ENCODE measurements at places on chromosomes 6 and 20.

GRCh38 chr6:31270788-31271640 lies 878 bp downstream of the HLA-C start:
- DNase-seq: peak; percentile 61

DNA sequence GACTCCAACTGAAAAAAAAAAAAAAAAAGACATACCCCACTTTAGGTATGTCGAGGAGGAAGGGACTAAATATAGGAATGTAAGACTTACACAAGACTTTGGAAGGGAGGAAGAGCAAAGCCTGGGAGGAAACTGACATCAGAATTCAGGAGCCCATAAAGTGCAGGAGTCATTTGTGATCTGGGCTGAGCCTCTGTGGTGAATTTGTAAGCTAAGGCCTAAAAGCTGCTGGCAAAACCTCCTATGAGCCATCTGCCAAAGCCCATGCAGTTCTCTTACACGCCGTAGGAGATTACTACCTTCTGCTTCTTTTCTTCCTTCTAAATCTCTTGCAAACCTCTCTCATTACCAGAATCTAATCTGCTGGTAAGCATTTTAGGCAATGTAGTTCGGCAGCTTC lies 52.0 kb upstream of the THEMIS start:
- no peak for DNase-seq

- no peak for DNase-seq
Measured at GRCh38 chr6:69790629-69791028, 6.2 kb downstream of the LMBRD1 start.

- DNase-seq: no peak
Measured at GRCh38 chr20:54284928-54285704, 77.2 kb downstream of the PFDN4 start.

- no peak for DNase-seq
Measured at GRCh38 chr20:48102931-48103660, 317.8 kb upstream of the SULF2 start.

DNA sequence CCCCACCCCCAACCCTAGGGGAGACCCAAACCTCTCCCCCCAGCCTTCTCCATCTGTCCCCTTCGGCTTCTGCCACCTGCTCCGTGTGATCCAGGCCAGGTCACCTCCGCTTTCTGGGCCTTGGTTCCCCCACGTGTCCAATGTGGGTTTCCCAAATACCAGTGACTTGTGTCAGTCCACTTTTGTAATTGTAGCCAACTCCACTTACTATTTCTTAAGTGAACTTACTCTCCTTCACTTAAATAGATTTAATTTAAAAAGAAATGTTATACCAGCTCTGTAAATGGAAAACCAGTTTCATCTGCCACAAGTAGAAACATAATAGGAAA lies 10.0 kb upstream of the FAM110A start:
- DNase-seq: no peak

GRCh38 chr6:149729824-149730223 lies 11.9 kb upstream of the LATS1 start:
- DNase-seq: no peak

GRCh38 chr20:18831830-18832499 lies 18.4 kb downstream of the SCP2D1 start:
- DNase-seq: no peak

DNA sequence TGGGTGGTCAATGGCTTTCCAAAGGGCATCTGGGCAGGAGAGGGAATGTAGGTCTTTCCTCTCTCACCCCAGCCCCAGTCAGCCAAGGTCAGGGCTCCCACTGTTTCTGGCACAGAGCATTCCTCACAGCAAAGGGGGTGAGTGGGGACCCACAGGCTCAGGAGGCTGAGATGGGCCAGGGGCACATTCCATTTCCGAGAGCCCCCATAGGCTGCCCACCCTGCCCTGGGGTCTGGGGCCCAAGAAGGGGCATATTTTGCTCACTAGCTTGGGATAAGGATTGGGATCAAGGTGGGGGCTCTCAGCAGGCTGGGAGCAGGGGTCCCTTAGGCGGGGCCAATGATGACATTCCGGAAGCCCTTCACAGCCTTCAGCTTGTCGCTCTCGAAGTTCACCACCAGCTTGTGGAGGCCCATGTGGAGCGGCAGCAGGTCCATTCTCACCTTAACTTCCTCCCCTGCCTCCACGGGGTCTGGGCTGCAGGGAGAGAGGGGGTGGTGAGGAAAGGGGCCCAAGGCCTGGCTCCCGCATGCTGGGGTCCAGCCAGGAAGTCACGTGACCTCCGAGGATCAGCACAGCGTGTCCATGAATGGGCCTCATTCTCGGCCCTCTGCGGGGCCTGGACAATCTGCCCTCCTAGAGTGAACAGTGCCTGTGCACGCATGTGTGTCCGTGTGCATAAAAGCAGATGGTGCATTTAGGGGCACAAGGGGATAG lies 35.0 kb downstream of the TGM2 start:
- DNase-seq: no peak
